ENCODE measurements at places on chromosomes 5 and 9.

GRCh38 chr5:180067986-180068385, 3.6 kb downstream of the RNF130 start:
- no peak for DNase-seq

GRCh38 chr9:5628183-5628529, 751 bp upstream of the RIC1 start:
- no peak for DNase-seq

- no peak for DNase-seq
Measured at GRCh38 chr9:69030851-69031645, 4.5 kb upstream of the FXN start.

DNA sequence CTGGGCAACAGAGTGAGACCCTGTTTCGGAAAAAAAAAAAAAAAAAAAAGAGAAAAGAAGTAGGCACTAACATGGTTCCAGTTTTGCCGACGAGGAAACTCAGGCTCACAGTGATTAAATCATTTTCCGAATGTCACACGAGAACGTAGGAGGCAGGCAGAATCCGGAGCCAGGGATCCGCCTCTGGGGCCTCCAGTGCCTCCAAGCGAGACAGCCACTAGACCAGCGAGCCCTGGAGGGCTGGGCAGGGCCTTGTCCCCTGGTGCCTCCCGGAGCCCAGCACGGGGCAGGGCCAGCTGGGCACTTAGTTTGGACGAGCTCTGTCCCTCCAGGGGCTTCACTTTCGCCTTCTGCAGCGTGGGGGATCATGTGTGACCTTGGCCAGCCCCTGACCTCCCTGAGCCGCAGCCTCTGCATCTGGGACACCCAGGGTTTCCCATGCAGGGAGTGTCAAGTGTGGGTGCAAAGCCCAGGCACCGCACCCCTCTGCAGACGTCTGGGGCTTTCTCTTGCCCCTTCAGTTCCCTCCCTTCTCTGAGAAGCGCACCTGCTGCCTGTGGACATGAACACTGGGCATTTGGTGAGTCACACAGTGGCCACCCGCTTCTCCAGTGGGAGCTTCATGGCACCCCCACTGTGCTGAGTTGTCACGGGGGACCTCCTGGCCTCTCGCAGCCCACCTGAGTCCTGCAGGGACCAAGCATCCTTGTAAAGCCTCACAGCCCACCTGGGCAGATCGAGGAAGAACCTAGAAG, 80.3 kb downstream of the RXRA start:
- no peak for DNase-seq

DNA sequence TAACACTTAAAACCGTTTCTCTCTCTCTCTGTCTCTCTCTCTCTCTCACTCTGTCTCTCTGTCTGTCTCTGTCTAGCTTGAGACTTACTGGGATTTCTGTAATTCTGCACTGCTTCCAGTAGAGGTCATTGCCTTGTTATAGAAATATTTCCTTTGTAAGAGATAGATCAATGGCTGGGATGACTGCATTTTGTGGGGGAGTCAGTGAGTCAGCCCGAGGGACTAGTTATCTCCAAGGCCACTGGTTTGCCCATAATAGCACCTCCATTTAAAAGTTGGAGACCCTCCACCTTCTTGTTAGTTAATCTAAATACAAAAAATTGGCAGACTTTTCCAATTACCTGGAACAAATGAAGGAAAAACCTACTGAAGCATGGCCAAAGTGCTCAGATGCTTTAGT, 547.2 kb downstream of the LRRC70 start:
- no peak for DNase-seq

DNA sequence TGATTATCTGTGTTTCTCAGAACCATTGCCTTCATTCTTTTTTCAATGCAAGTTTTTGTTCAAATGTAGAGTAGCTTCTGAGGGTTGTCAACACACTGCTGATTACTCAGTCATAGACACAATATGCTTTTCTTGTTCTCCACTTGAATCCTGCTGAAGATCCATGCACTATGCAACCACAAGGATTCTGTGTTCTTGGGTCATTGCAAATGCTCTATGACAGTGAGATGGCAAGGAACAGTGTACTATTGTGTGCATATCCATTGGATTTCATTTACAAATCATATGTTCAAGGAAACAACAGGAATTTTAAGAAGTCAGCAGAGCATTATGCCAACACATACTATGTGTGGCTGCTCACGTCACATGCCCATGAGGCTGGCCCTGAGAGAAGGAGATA, 1590.2 kb downstream of the EFNA5 start:
- no peak for DNase-seq

DNA sequence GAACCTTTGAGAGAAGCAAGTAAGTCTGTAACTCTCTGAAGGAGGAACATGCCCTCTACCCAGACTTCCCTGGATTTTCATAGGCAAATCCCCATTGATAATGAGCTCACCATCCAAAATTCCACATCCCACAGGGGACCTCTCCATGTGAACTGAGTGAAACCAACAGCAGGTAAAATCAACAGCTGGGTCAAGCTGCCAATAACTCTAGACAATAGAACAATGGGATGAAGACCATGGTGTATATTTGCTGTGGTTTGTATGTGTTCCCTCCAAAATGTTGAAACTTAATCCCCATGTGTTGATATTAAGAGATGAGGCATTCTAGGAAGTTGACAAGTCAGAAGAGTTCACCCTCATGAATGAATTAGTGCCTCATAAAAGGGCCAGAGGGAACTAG, 110.2 kb upstream of the MYO10 start:
- no peak for DNase-seq

DNA sequence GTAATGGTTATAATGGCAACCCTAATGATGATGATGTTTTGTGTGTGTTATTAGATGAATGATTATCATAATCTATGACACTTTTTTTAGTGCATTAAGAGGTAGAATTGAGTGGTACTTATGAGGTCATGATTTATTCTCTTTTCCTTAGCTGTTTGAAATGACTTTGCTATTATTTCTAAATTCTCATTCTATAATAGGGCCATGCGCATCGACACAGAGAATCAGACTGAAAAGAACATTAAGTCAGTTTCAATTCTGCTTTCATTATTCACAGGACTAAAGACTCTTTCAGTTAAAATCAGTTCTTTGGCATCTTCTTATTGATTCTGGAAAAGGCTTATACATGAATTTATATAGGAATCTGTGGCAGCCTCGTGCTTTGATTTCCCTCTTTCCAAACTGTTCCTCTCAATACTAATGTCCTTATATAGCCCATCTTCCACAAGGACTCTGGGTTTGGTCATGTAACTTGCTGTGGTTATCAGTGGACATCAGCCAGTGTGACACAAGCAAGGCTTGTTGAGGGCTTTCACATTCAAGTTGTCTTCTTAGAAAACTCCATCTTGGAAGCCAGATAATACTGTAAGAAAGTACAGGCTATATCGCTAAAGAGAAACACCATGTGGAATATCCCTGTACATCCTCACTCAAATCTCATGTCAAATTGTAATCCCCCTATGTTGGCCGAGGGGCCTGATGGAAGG, 140.3 kb upstream of the CHD1 start:
- no peak for DNase-seq

DNA sequence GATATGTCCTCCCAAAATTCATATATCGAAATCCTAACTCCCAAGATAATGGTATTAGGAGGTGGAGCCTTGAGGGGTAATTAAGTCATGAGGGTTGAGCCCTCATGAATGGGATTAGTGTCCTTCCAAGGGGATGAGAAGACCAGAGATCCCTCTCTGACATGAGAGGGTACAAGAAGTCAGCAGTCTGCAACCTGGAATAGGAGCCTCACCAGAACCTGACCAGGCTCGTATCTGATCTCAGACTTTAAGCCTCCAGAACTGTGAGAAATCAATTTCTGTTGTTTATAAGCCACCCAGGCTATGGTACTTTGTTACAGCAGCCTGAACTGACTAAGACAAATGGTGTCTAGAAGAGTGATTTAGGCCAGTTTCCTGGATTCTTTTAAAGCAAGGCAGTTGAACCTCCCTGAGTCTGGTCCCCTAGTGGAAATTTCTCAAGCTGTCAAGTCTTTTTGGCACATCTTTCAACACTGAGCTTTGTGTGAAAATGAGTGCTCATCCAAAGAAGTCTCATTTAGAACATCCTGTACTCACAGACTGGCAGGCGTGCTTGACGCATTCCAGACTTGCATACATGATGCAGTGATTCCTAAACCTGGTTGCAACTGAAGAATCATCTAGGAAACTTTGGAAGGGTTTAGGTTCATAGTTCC, 254.8 kb upstream of the PPP1R2B start:
- no peak for DNase-seq

DNA sequence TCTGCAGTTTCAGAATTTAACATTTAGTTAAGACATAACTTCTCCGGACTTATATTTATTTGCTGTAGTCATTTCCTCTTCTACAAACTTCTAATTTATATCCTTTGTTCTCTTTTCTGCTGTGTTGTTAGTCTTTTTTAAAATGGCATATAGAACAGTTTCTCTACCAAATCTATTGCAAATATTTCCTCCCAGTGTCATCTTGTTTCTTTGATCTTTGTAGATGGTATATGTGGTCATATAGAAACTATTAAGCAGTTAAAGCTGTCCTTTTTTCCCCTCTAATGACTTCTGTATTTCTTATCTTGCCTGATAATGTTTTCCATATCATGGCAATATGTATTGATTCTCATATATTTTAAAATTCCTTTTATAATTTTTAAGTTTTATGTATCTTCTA, 264.5 kb downstream of the MCTP1 start:
- DNase-seq, result no peak

GRCh38 chr5:81301271-81302015, at the start of gene ZCCHC9:
TSS of gene ZCCHC9 (plus strand) at chr5:81301587. CDS start at chr5:81304758, 3,171 bp downstream.
- DNase-seq, result peak; percentile 93

- DNase-seq, result no peak
Measured at GRCh38 chr9:134128727-134129679, 6.9 kb upstream of the WDR5 start.

GRCh38 chr5:171524466-171524865, 105.0 kb downstream of the FGF18 start:
- no peak for DNase-seq

GRCh38 chr5:162487528-162488525, 420.3 kb downstream of the GABRG2 start:
- no peak for DNase-seq

DNA sequence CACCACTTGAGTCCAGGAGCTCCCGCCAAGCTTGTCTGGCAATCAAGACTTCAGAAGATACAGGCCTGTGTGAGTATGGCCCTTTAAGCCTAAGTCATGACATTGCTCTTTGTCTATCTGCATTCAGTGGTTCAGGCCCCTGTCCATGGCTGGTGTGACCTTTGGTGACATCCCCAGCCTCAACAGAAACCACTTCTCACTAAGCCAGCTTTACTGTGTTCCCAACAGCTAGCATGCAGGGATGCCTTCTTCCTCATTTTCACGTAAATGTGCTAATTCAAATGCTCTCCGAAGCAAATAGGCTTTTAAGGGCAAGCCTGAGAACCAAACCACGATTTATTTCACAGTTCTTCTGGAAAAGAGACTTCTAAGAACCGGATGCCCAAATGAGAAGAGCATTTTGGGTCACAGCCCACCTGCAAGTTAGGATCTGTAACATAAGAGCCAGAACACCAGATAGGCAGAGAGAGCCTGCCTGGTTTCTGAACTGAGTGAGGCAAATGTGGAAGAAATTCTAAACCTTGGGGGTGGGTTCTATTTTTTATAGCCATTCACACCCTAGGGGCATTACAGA, 14.9 kb downstream of the CD180 start:
- DNase-seq, result no peak

DNA sequence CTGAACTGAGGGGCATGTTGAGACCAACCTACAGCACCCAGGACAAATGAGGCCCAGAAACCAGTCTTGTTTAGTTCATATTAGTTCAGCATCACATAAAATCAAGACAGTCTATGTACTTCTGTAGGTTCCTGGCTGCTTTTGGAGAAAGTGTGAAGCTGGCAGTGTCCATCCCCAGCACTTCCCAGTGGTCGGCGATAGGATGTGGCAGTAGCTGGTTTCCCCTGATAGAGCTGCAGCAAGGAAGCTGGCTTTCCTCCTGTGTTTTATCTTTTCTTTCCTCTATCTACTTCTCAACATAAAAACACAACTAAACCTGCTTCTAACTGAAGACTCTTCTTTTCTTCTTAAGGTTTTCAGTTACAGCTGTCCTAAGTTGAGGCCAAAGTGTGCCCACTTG, 43.0 kb upstream of the SLC46A2 start:
- DNase-seq, result no peak

All from activated CD4-positive, alpha-beta T cell treated with anti-CD3 and anti-CD28 coated beads, Interleukin-2, amount 50 U/mL, for 1 hour (primary cell).